ENCODE measurements at places on chromosomes 4 and X.

DNA sequence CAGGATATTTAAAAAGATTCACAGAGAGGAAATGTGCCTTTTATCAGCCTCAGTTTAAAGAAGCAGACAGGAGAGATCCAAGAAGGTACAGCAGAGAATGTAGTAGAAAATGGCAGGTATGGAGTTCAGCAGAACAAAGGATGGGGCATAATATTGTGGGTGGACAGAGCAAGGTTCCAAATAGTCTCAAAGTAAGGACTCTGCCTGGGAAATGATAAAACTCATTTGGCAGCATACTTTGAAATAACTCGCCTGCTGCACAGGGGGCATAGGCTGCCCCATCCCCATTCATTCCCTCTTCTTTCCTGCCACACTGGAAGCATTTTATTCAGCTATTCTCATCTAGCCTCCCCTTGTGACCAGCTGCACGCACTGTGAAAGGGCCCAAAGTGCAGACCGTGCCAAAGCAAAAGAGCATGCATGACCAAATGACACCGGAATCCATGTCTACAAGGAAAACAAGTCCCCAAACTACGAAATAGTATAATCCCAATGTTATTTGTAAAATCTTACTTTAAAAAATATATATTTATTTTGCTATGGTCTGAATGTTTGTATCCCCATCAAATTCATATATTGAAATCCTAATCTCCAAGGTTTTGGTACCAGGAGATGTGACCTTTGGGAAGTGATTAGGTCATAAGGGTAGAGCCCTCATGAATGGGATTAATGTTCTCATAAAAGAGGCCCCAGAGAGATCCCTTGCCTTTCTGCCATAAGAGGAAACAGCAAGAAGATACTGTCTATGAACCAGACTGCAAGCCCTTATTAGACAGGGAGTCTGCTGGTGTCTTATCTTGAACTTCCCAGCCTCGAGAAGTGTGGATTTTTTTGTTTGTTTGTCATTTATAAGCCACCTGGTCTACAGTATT is 77.4 kb upstream of the PRSS48 start:
- no peak for DNase-seq

- DNase-seq, result no peak
Observed at GRCh38 chrX:120419463-120419862, 49.6 kb downstream of the LAMP2 start.

- no peak for DNase-seq
Observed at GRCh38 chr4:60129740-60130139, 1070.4 kb upstream of the ADGRL3 start.

DNA sequence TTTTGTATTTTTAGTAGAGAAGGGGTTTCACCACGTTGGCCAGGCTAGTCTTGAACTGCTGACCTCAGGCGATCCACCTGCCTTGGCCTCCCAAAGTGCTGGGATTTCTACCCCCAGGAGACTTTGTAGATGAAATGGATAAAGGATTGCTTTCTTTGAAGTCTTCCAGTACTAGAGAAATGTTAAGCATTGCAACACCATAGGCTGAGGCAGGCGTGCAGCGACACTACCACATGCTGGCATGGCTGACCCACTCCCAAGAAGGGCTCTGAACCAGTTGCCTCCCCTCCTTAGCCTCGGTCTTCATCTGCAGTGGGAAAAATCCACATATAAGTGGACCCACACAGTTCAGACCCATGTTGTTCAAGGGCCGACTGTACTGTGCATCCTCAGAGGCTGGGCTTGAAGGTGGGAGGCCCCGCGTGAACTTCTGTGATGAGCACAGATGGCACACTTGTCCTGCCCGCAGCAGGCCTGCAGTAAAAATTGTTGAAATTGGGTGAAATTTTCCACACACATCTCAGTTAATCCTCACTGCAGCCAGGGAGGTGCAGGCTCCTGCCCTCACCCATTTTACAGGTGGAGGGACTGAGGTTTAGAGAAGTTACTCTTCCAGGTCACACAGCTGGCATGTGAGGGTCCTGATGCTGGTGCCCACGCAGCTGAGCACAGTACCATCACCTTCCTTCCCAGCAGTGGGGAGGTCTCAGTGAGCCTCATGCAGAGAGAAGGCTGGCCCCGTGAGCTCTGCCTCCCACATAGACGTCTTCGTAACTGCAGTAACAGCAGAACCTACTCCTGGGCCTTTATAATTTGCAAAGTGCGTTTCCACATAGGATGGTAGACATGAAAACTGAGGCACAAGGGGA is 35.5 kb downstream of the HTRA3 start:
- no peak for DNase-seq

- no peak for DNase-seq
Observed at GRCh38 chr4:110411574-110412011, 64.4 kb upstream of the ENPEP start.

DNA sequence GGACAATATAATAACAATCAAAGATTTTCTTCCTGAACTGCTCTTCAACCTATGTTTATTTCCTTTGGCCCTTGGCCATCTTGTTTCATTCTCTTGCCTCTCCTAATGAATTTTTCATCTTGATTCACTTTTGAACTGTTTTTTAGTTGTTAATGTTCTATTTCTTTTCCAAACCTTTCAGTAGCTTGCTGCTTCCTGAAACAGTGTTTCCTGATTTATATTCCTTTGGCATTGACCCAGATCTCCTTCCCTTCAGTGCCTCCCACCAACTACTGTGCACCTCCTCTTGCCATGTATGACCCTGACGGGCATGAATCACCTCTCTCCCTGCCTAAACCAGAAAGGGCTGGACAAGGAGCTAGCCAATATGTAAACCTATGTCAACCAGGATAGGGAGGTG is 25.6 kb upstream of the SPP1 start:
- DNase-seq, result no peak

DNA sequence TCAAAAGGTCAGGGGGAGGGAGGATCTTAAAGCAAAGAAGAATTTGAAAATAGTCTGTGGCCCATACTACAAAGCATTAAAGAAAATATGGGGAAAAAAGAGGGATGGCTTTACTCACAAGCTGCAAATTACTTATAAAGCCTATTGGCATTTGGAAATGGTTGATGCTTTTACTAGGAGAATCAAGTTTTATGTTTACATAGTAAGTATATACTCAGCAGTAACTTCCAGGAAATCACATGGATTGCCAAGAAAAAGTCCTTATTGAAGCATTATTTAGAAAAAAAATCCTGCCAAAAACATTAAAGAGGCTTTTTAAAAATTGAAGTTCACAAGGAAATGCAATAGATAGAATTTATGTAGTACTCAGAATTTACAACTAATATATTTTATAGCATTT is 8.4 kb upstream of the SH3RF1 start:
- no peak for DNase-seq

GRCh38 chr4:38842994-38843393 is 13.6 kb downstream of the TLR6 start:
- DNase-seq, result peak; percentile 55

- no peak for DNase-seq
Observed at GRCh38 chrX:48996969-48997368, 5.1 kb downstream of the GRIPAP1 start.

DNA sequence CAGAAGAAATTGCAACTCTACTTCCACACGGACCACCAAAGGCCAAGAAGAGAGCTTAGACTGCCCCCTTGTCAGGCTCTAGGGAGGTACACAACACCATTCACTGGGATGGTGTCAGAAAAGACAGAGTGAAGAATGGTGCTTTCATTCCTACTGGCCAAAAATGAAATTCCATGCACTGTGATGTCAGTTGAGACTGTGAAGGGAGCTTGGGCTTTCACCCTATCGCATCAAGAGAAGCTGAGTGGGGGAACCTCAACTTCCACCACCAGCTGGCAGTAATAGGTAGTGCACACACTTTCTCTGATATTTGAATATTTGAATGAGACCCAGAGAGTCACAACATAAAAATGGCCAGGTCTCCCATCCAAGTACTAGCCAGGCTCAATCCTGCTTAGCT is 65.9 kb downstream of the ZNF711 start:
- no peak for DNase-seq

Data from NCI-H2107 (cell line).